ENCODE measurements at places on chromosomes 16 and 17. TPM values are rescaled to one million over a fixed set of nuclear protein-coding genes. Genes with fewer than 3 reads are reported as not detected.

The TPSAB1 gene
- not detected for total RNA-seq

The PPP1R27 gene
- not detected for total RNA-seq

The CES3 gene
- total RNA-seq: not detected

The ZNF207 gene
- total RNA-seq: 92.6 TPM

The MT1B gene
- not detected for total RNA-seq

The BPTF gene
- 65.4 TPM for total RNA-seq

The SLC38A8 gene
- total RNA-seq: not detected

The TMEM98 gene
- total RNA-seq: 95.5 TPM

Measured in fibroblast of the aortic adventitia (primary cell).